CD4-positive, alpha-beta memory T cell (primary cell): ENCODE measurements at places on chromosomes 11 and 22.

- no peak for DNase-seq
Measured at GRCh38 chr22:43176090-43176489, 10.8 kb downstream of the TTLL12 start.

- DNase-seq = no peak
Measured at GRCh38 chr11:117187428-117187798, 8.9 kb downstream of the SIDT2 start.

DNA sequence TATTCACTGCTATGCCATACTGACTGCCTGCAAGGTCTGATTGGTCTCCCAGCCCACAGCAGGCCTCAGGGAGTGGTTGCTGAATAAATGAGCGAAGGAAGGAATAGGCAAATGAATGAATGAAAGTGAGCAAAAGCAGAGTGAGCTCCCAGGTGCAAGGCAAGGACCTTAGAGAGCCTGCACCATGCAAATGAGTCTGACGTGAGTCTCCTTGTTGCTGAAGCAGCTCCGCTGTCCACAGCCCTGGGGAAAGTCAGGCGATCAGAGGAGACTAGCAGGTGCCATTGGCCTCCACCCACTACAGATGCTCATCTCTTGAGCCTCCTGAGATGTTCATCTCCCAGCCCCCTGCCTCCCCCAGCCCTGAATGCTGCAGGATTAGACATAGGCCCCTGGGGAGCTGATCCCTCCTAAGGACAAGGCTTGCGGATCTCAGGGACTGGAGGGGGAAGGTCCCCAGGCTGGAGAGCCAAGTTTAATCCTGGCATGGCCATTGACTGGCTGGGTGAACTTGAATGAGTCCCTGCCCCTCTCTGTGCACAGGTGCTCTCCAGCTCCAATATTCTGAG, 22.1 kb downstream of the GDPD5 start:
- DNase-seq = no peak

DNA sequence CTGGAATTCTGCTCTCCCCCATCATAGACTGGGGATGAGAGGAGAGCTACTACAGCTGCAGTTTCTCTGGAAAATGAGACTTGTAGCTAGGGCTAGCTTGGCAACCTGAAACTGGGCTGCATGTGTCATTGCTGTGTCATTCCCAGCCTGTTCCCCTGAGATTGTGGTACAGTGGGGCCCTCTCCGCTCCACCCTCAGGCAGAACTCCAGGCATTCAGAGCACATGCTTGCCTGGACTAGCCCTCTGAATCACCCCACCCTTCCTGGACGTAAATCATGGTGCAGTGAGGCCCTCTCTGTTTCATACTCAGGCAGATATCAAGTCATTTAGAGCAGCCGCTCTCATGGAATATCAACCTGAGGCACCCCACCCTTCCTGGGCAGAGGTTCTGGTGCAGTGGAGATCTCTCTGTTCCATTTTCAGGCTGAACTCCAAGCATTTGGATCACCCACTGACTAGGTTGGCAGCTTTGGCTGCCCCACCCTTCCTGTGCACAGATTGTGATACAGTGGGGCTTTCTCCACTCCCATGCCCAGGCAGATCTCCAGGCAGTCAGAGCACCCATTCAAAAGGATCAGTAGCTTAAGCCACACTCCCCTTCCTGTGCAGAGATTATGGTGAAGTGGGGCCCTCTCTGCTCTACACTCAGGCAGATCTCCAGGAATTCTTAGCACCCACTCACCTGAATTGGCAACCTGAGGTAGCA, 274.4 kb downstream of the C11orf87 start:
- no peak for DNase-seq

DNA sequence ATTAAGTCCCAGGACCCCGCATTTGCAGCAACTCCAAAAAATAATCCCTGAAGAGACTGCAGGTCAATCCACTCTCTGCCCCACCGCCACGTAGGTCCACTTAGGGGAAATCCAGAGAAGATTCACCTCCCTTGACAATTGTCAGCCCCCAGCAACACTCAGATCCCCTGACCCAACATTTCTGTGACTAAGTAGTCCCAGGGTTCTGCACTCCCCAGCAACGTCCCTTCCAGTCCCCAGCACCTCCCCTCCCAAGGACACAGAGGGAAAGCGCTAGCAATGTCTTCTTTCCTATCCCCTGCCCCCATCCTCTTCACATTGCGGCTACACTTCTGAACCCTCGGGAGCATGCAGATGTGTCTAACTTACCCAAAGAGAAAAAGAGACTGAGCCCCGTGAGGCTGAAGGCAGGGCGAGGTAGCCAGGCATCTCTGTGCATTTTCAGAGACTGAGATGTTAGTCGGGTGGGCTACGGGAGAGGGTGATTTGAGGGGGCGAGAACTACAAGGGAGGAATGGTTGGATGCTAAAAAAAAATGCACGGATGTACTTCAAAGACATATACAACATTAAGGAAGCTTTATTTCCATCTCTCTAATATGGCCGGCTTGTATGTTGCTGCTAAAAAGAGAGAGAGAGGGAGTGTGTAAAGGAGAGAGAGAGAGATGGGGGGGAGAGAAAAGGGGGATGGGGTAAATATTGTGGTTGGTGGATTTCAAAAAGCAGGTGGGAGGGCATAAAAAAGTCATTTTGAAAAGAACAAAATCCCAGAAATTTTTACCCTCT, at the start of gene SCN2B:
SCN2B (minus strand) TSS at position 647 of the 785 bp plus-strand sequence; CDS start at position 439, 208 bp downstream.
- DNase-seq = no peak
